Gastroesophageal sphincter (tissue), 4 donors: ENCODE measurements at places on chromosomes 11 and 22. TPM values are rescaled to one million over a fixed set of nuclear protein-coding genes. Genes with fewer than 3 reads are reported as not detected.

DNA sequence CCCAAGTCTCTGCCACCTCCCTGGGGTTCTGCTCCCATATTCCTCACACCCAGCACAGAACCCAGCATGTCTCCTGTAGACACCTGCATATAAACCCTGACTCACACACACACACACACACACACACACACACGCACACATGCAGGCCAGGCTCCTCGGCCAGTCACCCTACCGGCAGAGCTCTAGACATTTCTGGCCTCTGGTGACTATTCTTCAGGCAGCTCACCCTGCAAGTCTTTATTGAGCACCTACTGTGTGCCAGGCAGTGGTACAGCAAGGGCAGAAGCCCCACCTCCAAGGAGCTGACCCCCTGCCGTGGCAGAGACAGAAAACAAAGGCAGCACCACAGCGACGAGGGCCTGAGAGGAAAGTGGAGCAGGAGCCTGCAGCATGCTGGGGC, 50.3 kb downstream of the CDKN1C start:
- ATAC-seq = no peak

DNA sequence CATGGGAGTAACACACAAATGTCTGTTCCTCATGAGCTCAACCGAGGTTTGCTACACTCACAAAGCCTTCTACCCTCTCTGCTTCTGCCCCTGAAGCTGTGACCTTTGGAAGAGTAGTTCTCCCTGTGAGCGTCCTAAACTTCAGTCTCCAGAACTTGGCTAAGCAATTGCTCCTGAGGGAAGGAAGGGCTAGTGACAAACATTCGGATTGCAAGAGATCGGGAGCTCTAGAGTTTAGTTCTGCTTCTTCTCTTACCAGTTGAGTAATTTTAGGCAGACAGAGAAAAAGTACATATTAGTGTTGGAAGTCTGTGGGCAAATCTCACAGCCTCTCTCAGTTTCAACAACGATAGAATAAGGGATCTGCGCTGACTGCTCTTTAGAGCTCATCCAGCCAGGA, 27.3 kb upstream of the ELF5 start:
- ATAC-seq = no peak

- no peak for ATAC-seq
Observed at GRCh38 chr22:47205081-47205491, 442.6 kb downstream of the TBC1D22A start.

DNA sequence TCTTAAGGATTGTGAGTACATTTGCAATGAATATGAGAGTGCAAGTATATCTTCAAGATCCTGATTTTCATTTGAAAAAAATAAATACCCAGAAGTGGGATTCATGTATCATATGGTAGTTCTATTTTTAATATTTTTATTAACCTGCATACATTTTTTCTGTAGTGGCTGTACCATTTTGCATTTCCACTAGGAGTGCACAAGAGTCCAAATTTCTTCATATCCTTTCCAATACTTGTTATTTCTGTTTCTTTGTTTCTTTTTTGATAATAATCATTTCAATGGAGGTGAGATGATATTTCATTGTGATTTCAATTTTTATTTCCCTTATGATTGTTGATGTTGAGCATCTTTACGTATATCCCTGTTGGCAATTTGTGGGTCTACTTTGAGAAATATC, 759.8 kb upstream of the CNTN5 start:
- no peak for ATAC-seq

- ATAC-seq = no peak
Observed at GRCh38 chr22:37638391-37639069, 939 bp upstream of the SH3BP1 start.

DNA sequence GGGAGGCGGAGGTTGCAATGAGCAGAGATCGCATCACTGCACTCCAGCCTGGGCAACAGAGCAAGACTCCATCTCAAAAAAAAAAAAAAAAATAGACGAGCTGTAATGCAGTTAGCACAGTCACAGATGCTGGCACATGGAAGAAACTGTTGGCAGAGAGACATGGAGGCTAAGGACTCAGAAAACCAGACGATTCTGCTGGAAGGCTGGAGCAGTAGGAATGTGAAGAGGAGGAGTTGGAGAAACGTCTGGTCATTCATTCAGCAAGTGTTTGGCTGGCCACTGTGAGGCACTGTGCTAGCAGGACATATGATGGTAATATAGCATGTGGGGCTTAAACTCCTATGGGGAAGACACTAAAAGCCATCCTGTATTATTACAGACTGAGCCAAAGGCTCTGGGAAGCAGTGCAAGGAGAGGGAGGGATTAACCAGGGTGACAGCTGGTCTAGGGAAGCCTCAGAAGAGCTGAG, 5.0 kb downstream of the UQCR10 start:
- no peak for ATAC-seq

DNA sequence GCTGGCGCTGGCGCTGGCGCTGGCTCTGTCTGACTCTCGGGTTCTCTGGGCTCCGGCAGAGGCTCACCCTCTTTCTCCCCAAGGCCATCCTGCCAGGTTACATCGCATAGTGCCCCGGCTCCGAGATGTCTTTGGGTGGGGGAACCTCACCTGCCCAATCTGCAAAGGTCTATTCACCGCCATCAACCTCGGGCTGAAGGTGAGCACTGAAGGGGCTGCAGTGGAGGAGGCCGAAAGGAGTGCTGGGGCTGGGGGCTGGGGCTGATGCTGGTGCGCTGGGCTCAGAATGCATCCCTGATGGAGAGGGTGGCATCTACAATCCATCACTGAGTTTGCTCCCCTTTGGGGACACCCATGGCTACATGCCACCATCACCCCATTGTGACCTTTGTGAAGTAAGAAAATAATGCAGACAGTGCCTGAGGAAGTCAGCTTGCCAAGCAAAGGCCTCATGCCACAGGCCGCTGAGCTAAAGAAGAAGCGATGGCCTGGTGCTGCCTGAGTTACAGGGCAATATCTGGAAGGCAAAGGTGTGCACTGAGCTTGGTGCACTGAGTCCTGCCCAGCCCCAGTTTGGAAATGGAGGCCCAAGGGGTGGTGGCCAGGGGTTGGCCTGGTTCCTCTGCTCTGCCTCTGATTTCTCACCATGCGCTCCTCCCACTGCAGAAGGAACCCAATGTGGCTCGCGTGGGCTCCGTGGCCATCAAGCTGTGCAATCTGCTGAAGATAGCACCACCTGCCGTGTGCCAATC, 620 bp downstream of the SMPD1 start:
- ATAC-seq = no peak

TPH1 gene
- total RNA-seq = not detected

APOBEC3G gene
- total RNA-seq = 3.2 TPM
